GM19239 (cell line): ENCODE measurements at places on chromosomes 6 and 20.

DNA sequence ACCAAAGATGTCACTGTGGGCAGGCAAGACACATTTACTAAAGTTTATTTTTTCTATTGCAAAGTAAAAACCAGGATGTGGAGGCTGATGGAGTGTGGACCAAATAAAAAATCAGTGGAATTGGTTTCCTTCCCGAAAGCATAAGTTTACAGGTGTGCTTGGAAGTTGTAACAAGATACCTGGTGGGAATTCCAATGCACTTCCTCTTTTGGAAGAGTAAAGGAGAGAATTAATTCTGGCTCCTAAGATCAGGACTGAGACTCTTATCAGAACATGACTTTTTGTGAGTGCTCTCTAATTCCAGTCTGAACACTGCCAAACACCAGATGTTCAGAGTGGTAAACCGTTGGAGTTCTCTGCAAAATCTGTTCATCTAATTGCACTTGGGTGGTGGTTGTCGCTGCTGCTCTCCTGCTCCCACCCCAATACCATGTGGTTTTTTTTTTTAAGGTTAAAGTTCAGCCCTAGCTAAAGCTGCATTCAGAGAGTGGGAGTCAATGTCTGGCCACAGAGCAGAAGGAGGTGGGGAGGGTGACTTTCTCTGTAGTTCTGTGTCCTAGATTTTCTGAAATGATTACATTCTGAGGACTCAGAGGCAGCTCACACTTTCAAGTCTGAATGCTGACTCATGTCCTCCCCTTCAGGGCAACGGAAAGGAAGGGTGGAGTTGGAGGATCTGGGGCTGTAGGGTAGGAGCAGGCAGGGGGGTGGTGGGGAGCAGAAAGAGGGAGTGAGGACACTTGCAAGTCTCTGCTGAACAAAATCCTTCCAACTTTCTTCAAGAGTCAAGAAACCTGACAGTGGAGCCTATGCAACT, 275.8 kb upstream of the PRDM1 start:
- DNase-seq = no peak

DNA sequence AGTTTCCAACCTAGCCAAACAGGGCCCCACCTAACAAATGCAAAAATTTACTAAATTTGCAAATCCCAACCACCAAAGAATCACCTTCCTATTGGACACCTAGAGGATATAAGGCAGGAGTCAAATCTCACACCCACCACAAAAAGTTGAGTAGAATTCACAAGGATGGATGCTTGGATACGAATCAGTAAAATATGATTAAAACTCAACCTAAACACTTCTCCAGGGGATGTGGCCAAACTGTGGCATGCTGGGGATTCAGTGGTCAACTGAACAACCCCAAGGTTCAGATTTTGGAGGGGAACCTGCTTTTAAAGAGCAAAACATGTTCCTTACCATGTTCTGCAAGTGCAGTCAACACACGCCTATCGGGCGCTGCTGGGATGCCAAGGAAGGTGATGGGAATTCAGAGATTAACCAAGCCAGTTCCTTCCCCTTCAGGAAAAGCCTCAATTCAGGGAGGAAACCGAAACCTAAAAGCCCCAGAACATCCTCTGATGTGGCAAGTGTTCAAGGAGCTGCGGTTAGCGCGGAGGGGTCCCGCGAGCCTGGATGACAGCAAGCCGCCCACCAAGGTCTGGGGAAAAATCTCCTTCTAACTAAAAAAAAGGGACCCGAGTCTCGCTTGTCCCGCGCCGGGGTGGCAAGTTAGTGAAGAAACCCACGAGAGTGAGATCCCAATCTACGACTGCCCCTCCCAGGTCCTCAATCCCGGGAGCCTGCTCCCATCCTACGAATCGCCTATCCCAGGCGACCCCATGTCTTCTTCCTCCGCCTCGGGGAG, 902 bp downstream of the SAMHD1 start:
- DNase-seq = no peak

- DNase-seq = no peak
Measured at GRCh38 chr6:51394061-51394460, 575.4 kb downstream of the TFAP2B start.

DNA sequence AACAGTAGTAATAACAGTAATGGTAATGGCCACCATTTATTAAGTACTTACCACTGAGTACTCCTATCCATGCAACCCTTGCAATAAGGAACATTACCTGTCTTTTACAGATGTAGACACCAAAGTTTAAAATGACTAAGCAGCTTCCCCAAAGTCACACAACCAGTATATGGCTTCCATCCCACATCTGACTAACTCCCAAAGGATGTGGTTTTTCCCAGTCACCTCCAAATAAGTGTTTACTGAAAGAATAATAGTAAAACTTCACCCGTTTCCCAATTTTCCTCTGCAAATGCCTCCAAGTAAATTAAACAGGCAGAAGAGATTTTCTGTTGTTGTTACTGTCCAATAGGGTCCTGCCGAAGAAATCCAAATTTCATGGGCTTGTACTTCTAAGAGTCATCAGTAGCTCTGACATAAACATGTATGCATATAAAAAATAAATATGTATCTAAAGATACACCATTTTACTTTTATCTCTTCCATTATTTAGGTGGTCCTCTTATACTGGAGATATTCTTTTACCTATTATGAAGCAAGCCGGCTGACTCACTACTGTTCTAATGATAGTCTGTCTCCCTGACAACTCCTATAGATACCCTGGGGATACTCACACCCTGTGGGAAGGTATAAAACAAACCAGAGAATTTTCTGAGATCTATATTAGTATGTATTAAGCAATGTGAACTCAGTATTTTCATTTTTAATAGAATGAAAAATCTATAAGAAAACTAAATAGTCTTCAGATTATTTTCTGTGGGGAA, 77.9 kb upstream of the ID4 start:
- DNase-seq = no peak

- no peak for DNase-seq
Measured at GRCh38 chr6:147185216-147185615, 19.0 kb upstream of the STXBP5 start.

- DNase-seq = no peak
Measured at GRCh38 chr6:142731611-142732010, 213.4 kb downstream of the HIVEP2 start.

DNA sequence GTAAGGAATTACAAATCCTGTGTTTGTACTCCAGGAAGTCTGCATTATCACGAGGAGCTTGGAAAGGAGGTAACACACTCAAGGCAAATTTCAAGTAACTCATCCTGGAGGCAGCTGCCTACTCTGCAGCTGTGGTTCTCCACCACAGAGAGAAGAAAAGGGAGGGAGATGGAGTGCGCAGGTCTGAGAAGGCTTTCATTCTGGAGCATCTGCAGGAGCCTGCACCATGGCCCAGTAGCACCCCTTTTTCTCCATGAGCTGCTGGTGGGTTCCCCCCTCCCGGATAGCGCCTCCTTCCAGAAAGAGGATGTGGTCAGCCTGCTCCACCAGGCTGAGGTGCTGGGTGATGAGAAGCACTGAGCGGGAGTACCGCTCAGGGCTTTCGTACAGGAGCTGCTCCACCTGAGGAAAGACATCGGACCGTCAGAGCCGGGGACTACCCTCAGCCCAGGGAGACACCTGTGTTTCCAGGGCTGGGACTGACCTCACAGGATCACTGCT, 1.6 kb upstream of the PSMB8 start:
- no peak for DNase-seq

GRCh38 chr6:26521600-26522391, 16.4 kb upstream of the HMGN4 start:
- peak; percentile 53 for DNase-seq

DNA sequence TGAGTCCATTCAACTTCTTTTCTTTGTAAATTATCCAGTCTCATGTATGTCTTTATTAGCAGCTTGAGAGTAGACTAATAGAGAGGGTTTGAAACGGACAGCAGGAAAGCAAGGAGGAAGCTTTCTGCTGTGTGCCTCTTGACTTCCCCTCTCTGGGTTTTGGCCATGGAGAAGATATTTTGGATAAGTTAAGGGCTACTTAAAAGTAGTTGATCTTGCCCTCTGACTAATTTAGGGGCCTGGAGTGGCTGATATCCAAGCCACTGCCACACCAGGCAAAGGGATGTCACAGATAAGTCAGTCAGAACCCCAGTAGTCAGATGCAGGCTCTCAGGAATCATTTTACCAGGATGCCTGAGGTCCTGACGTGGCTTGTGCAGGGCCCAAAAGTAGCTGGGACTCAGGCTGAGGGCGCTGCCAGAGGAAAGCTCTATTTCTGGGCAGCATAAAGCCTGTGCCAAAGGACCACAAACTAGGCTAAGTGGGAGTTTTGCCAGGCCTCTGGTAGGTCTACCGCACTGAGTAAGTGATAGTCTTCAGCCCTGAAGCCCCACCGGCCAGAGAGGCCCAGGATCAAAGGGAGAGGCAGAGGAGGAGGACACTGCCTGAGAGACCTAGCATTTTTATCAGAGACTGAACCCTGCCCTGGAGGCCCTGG, 41.6 kb upstream of the IYD start:
- DNase-seq = no peak

DNA sequence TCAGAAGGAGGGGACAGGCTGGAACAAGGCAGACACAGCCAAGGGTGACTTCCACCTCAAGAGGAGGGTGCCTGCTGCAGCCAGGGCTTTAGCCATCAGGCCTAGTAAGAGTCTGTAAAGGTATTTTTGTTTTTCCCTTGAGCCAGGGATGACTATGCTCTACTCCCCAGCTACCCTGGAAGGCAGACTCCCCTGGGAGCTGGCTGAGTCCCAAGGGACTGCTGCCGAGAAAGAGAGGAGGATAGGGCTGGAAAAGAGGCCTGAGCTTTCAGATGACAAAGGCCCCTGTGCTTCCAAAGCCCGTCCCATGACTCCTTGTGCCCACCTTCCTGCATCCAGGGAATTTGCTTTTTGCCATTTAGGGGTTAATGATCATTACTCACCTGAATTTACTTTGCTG, 14.0 kb upstream of the GSTA4 start:
- DNase-seq = no peak

DNA sequence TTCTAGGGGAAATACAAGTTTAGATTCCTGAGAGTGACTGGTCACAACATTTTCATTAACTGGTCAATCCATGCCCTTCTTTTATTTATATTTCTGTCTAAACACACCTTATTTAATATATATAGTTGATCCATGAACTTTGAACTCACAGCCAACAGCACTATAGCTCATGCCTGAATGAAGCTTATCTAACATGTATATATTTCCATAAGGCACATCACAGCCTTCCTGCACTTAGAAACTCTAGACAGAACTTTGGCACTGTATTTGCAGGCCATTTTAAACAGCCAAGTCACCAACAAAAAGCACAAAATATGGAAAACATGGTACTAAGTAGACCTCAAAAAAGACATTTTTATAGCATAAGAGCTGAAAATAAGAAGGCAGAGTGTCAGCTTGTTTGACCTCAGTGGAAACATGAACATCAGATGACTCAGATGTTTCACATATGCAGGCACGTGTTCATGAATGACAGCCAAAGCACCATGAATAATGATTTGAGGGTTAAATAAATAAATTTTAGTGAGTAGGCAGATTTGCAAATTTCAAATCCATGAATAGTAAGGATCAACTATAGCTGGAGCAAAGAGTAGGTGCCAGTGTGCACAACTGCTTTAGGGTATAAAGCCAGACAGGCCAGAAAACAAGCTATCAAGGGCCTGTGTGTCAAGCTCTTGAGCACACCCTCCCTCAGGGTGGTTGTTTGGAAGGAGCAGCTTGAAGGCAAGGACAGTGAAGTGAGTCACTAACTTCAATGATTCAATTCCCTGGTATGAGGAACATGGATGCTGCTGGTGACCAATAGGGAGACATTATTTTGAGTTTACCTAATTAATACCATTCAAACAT, 88.9 kb upstream of the NT5E start:
- DNase-seq = no peak

- DNase-seq = no peak
Measured at GRCh38 chr6:48113130-48113529, 2.1 kb upstream of the PTCHD4 start.

GRCh38 chr6:39997101-39997635, 62.9 kb upstream of the MOCS1 start:
- no peak for DNase-seq

- DNase-seq = no peak
Measured at GRCh38 chr20:14996883-14997672, 659.7 kb upstream of the FLRT3 start.

- DNase-seq = no peak
Measured at GRCh38 chr6:12527339-12527738, 189.2 kb upstream of the PHACTR1 start.

DNA sequence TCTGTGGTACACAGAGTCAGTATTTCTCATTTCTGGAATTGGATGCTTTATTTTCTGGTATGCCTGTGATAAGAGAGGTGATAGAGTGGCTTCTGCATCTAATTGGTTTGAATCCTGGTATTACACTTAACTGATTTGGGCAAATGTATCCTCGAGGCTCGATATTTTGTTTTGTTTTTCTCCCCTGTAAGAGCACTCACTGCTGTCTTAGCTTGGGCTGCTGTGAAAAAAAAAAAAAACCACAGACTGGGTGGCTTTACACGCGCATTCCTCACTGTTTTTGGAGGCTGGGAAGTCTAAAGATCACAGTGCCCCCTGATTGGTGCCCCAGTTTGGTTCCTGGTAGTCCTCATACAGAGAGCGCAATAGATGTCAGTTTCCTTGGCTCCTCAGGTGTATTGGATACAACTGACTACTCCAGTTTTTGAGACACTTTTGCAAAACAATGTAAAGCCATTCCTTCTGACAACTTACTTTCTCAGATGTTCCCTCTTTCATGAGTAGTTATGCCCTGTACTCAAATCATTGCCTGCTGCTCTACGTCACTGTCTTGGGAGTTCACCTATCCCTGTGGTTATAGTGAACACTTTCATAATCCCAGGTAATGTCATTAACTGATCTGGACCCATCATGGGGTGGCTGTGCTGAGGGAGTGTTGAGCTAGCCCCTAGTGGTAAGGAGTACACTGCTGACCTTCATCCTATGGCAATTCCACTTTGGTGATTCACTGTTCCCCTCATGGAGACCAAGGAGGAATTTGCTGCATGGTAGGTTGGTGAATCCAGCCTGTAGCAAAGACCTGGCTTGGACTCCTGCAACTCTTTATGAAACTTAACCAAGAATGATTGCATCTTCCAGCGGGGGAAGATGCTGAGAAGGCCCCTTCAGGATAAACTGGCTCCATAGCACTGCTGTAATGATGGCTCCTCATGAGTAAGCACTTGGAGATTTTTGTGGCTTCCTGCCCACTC, 3.5 kb upstream of the ACAT2 start:
- no peak for DNase-seq
